Kidney tubule cell (primary cell): ENCODE measurements at places on chromosomes 6 and 20.

DNA sequence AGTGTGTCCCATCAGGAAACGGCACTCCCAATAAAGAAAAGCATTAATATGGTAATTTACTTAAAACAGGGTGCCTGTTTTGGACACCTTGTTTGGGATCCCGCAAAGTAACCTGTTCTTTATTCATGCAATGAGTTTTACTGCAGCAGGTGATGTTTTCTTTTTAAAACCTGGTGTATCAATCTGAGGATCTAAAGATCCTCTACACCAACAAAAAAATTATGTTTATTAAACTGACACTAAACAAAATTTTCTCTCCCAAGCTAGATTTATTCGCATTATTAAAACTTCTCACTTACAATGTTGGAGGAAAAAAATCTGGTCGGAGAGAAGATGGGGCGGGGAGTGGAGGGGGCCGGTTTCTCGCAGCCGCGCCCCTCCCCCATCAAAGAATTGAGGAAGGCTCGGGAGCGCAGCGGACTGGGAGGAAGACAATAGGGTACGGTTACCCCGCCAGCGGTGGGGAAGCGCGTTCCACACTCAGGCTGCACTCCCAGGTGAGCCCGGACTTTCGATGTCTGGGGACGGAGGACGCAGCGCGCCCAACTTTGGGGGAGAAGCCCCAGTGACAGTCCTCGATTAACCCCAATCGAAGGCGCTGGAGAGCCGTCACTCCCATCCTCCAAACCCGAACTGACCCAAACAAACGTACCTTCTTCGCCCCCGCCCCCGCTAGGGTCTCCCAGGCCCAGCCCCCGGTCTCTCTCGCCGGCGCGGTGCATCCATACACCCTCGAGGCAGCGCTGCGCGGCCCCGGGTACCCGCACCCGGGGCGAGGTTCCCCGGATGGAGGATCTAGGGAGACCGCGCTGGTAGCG lies 1.3 kb downstream of the CD24 start:
- DNase-seq = peak; percentile 52

DNA sequence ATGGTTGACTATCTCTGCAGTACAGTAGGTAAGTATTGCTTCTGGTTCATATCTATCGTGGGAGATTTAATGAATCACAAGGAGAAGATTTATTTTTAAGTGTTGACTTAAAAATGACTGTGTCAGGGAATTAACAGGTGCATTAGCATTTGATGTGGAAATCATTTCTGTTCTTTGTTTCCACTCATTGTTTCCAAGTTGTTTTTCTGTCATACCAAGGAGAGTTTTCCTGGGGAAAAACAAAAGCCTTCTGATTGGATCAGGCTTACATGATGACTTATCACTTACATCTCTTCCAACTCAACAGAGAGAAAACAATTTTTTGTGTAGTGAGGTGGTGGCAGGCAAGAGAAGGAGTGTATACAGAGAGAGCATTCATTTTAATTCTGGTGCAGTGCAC lies 686.4 kb downstream of the HTR1B start:
- DNase-seq = no peak

GRCh38 chr6:162090734-162091133 lies 636.8 kb downstream of the PRKN start:
- peak; percentile 92 for DNase-seq

DNA sequence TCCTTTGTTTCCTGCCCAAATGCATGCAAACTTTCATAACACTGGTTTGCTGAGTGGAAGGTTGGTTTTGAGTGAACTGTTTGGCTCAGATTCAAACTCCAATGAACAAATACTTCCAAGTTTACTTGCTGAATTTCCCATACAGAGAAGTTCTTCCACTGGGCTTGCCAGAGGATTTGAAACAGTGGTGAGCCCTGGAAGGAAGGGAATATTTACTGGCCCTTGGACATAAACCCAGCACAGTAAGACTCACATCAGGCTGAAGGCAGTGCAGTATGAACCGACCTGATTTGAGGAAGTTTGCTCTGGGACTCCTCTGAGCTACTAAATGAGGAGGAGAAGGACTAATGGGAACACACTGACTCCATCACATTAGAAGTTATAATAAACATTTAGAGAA lies 3.8 kb downstream of the TRAF3IP2 start:
- no peak for DNase-seq

DNA sequence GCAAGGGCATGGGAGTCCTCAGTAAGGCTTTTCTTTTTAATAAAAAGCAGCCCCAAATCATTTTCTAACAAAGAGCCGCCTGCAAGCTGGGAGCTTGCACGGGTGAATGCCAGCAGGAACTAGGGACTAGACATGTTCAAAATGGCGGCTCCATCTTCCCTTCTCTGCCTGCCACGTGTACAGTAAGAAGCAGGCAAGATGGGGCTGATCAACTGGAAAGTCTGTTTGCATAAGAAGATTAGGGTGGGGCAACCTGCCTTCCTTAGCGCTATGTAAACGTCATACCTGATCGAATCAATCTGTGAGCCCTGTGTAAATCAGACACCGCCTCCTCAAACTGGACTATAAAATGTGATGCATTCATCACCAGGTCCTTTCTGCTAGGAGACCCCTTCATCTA lies 299.4 kb upstream of the SOX4 start:
- no peak for DNase-seq

DNA sequence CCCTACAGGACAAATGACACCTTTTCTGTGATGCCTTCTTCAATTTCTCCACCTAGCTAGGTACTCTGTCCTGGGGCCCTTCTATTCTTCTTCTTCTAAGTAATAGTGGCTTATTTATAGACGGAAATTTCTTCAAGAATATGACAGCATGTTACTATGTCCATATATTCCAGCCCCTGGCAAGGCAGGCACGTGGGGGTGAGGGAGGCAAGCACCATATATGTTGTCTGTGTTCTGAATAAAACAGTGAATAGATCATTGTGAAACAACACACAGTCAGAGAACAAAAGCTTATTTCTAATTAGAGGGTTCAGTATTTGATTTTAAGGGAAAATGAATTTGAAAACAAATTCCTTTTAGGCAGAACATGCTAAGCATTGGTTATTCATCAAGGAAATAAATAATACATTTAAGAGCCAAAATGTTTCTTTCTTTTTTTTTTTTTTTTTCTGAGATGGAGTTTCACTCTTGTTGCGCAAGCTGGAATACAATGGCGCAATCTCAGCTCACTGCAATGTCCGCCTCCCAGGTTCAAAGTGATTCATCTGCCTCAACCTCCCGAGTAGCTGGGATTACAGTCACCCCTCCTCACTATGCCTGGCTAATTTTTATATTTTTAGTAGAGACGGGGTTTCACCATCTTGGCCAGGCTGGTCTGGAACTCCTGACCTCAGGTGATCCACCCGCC lies 6.2 kb downstream of the HEBP2 start:
- DNase-seq = peak; percentile 29

DNA sequence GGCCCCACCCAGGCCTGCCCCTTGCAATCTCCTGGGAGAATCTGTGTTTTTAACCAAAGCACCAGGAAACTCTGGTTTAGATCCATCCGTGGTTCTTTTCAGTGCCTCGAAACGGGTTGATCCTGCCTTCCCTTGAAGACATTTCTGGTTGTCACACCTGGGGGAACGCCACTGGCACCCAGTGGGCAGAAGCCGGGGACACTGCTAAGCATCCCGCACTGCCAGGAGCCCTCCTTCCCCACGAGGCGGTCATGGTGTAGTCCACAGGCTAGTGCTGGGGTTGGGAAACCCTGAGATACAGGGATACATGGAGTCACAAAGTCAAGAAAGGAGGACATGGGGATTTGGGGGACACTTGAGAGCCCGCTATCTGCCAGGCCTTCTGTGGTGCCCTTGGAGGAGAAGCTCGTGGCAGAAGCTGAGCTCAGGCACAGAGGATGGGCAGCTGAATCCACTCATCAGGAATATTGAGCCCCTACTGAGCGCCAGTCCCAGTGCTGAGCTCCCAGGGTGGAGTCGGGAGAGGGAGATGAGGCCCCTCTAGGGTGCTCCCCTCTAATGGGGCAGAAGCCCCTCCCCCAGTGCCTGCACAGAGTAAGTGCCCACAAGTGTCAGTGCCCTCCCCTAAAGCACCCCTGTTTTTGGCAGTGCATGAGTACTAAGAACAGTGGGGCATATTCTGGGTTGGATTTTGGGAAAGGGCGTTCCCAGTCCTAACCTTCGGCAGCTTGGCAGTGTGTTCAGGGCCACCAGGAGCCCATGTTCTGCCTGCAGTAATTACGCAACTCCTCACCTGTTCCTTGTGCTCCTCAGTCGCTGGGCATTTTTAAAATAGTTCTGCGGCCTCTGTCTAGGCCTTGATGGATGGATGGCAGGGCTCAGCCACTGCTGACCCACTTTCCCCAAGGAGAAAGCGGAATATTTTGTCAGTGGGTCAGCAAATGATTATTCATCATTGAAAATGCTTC lies 25.6 kb upstream of the PHACTR3 start:
- DNase-seq = no peak

DNA sequence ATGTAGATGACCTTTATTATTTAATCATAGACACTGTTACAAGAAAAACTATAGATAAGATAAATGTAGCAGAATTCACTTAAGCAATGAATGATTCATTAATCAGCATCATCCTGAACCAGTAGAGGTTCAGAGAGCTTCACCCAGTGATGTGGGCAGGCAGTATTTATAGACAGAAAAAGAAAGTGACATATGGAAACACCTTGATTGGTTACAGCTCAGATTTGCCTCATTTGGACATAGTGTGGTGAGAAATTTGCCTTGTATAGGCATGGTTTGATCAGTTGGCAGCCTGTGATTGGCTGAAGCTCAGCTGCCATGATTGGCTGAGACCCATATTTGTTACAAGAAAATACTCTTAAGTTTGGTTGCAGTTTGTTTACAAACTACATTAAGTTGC lies 4.6 kb downstream of the C6orf58 start:
- DNase-seq = no peak

GRCh38 chr6:19902201-19902600 lies 65.0 kb downstream of the ID4 start:
- DNase-seq = no peak
